Stimulated activated CD4-positive, alpha-beta T cell treated with anti-CD3 and anti-CD28 coated beads, Interleukin-2, amount 100 ng/mL, for 4 hours (primary cell): ENCODE measurements at places on chromosomes 5 and 9.

DNA sequence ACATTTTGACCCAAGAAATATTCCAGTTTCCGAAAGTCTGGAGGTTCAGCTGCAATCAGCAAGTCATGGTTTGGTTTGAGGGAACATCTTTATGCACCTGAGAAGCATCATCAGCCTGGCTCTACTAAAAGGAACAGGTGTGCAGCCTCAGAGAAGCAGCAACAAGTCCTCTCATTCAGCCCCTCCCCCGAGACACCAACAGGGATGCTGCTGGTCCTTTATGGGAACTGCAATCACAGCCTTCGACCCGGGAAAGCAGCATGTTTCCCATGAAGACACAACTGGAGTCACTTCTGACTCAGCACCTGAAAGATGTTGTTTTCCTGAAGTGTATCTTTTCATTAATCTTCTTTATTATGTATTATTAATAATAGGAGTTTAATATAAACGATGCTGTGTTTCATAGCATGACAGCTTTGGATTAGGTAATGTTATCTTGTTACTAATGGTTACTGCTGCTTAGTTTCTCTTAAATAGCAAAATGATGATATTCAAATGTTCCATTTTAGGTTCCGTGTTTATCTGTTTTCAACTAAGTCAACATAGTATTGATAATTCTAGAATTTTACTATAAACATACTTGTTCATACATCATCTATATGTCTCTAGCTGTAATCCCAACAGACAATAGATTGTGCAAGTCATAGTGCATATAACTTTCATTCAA is 15.6 kb upstream of the NREP start:
- DNase-seq = no peak

DNA sequence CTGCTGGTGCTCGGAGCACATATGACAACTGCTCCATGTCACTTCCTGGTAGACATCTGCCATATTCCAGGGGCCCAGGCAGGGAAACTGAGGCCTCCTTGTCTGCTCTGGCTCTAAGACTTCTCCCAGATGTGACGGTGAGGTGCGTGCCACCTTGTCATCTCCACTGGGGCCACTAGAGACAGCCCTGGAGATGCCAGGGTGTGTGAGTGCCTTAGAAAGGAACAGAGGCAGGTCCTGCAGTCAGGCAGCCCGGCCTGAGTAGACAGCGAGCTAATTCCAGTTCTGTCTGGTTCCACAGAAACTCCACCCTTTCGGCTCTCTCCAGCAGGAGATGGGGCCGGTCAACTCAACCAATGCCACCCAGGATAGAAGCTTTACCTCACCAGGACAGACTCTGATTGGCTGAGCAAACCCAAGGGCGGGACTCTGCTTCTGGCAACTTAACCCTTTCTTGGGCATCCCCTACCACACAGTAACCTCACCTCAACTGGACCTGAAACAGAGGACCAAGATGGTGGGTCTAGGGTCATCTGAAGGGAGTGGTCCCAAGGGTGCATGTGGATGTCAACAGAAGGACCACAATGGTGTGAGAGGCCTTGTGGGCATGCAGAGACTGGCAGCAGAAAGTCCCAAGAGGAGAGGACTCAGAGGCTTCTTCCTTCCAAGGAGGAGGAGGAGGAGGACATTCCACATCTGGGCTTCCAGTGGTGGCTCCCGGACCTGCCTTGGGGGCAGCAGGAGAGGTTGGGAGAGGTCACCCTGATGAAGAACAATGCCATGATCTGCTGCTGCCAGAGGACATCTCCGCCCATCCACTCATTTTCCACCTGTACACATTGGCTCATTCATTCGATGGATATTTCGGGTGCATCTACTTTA is 77.7 kb downstream of the RGS3 start:
- DNase-seq = no peak

DNA sequence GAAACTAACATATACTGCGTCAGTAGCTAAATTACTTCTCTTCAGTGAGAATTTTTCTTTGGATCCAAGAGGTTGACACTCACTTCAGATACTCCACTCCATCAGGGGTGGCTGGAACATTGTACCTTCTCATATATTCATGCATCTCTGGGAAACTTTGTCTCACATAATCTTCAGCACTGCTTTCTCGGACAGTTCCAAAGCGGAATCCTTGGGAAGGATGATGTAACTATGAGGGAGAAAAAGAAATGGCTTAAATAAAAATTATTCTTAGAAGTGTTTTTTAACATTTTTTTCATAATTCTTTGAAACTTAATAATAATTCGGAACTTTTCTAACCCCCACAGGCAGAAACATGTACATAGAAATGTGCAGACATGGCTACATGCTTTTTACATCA is 33.4 kb upstream of the PPP3R2 start:
- DNase-seq = no peak

GRCh38 chr5:15525703-15526275 is 25.8 kb downstream of the FBXL7 start:
- no peak for DNase-seq

DNA sequence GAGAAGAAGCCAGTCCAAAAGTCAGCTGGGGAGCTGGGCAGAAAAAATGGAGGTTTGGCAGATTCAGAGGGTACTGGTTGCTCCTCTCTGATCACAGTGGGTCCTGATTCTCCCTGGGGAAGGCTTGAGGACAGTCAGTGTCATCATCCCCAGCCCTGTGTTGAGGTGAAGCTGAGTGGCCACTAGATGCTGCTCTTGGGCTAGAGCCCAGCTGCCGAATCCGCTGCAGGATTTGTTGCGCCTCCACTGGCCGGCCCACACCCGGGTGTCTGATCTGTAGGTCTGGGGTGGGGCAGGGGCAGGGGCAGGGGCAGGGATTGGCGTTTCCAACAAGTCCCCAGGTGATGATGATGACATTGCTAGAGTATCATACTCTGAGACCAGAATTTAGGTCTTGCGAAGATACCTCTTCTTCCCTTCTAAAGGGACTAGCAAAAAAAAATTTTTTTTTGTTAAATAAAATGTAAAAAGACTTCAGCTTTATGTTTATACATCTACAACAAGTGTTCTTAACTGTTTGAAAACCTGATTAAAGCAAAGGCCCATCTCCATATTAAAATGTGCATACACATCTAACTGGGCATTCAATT is 106.8 kb downstream of the PDE6A start:
- no peak for DNase-seq

GRCh38 chr5:55680353-55680752 is 31.8 kb downstream of the SLC38A9 start:
- no peak for DNase-seq

GRCh38 chr5:139761501-139761900 is 34.1 kb upstream of the PSD2 start:
- no peak for DNase-seq

DNA sequence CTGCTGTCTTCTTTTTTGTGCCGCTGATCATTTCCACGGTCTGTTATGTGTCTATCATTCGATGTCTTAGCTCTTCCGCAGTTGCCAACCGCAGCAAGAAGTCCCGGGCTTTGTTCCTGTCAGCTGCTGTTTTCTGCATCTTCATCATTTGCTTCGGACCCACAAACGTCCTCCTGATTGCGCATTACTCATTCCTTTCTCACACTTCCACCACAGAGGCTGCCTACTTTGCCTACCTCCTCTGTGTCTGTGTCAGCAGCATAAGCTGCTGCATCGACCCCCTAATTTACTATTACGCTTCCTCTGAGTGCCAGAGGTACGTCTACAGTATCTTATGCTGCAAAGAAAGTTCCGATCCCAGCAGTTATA is 17.1 kb downstream of the F2R start:
- no peak for DNase-seq

- no peak for DNase-seq
Measured at GRCh38 chr5:53482717-53483638, 2.5 kb downstream of the FST start.
